ENCODE measurements at places on chromosomes 3 and 15. TPM values are rescaled to one million over a fixed set of nuclear protein-coding genes. Genes with fewer than 3 reads are reported as not detected.

- no peak for DNase-seq
Observed at GRCh38 chr3:65749066-65749465, 289.7 kb downstream of the MAGI1 start.

The ANKRD63 gene
- 0.92 TPM for total RNA-seq

DNA sequence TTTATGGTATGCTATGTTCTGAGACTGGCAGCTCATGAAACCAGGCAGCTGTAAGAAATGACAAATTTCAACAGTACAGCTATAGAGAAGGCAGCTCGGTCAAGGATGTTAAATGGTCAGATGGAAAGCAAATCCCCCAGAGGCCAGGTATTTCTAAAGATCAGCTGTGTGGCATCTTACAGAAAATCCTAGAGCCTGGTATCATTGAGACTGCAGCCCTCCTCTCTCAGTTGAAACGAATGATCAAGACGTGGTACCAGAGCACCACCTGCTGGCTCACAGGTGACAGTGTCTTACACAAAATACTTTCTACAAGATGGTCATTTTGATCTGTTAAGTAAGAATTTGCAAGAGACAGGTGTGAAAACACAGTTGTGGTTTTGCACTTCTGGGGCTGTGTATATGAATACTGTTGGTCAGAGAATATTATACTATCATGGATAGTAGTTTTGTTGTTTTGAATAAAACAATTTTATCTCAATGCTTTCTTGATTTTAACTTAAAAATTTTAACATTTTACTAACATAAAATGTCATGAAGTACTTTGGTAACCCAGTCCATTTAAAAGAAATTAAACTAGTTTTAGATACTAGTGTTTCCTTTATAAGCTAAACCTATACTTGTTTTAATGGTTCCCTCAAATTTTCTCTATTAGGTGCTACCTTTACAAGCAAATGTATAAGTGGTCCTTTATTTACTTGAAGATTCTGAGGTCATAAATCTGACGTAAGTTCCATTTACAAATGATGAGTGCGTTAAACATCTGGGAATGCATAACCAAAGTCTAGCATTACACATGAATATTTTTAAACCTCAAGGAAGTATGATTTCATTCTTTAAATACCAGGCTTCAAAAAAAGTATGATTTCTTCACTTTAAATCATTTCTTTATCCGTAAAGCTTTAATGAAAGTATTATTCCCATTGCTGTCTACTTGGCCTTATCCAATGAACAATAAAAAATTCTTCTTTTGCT is 121.8 kb downstream of the PDZRN3 start:
- no peak for DNase-seq

GRCh38 chr3:96803870-96804269 is 10.5 kb upstream of the EPHA6 start:
- DNase-seq = no peak

DNA sequence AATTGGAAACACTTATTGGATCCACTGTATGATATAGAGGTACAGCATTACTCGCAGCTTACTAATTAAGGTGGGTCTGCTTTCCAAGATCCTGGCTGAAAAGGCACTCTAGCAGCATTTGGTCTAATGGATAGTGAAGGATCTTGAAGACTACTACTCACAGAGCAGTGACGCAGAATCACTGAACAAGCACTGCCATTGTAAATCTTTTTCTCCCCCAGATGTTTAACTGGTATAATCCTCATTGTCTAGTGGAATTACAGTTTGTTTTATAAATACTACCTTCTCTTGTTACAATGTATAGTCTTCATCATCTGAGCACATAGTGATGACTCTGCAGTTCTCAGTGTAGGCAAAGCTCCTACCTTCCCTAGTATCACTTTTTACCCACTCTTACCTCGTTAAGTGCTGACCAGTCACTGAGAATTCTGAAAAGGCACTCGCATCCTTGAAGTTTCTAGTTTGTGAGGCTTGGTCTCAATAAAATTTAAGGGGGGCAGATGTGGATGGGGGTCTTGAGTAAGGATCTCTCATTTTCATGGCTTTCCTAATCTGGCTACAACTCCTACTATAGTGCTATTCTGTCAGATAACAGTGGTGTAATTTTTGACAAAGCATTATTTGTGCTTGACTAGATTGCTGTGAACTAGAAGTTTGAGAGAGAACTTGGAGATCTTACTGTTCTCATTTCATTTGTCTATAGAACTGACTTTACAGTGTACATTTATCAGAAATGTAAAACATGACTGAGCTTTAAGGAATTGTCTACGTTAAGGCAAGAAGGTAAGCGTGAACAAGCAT is 23.2 kb downstream of the MAPK6 start:
- DNase-seq = no peak

GRCh38 chr15:98143116-98143515 is 182.6 kb downstream of the ARRDC4 start:
- DNase-seq = no peak

DNA sequence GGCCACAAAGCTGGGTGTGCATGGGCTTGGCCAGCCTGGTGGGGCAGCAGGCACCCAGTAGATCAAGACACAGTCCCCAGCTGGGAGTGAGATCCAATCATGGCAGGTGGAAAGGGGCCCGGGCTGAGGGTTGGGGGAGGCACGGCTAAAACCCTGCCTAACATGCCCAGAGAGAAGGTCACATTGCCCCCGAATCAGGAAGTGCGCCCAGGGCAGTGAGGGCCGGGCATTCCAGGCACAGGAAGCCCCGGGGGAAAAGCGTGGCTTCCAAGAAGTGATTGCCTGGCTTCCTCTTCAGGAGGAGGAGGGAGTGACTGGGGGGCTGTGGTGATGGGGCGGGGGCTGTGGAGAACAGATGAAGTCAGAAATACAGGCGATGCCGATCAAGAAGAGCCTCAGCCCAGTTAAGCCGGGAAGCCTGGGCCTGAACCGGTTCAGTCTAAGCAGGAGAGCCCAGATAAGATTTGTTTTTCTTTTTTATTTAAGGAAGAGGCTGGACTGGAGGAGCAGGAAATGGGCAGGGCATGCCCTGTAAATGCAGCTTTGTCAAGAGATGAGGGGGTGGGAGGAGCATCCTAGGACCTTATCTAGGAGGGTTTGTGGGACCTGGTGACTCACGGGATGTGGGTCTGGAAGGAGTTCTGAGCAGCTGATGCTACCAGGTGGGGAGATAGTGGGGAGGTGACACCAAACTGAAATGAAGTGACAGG is 83.9 kb downstream of the CHSY1 start:
- DNase-seq = peak; percentile 85

- peak; percentile 87 for DNase-seq
Observed at GRCh38 chr3:129602730-129603560, 3.5 kb downstream of the PLXND1 start.

The PLSCR5 gene
- total RNA-seq = not detected

The MUC20 gene
- total RNA-seq = 4.6 TPM

DNA sequence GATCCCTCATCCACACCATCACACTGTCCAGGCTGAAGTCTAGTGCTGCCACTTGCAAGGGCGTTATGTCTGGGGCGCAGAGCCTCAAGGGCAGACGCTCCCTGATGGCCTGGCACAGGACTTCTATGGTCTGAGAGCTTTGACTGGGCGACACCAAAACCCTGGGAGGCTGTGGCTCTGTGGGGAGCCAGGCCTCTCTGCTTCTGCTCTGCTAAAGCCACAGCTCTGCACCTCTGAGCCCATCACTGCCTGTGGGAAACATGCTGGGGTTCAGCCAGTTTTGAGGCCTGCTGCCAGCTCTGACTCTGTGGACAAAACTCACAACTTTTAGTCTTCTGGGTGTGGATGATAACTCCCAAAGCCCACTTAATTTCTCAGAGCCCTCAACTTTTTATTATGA is 6.3 kb upstream of the LCTL start:
- no peak for DNase-seq
